ENCODE measurements at places on chromosomes 6 and 20. TPM values are rescaled to one million over a fixed set of nuclear protein-coding genes. Genes with fewer than 3 reads are reported as not detected.

The VGLL2 gene
- total RNA-seq, result not detected

DNA sequence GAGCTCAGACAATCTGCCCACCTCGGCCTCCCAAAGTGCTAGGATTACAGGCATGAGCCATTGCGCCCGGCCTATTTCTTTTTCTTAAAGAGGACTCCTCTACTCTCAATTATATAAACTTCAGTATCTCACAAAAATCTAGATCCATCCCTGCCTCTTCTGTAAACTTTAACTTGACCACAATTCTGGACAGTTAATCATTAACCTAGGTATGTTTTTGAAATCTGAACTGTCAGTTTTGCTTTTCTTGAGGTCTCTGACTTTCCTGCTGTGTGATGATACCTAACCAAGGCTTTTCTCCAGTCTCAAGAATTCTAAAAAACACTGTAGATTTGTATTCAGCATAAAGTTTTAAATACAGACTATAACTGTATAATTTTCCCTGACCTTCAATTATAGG lies 388.2 kb upstream of the SYNCRIP start:
- H3K36me3 ChIP-seq, result no peaks in the 10 kb centered on the region
- DNase-seq, result no peak
- H3K27ac ChIP-seq, result no peak overlapping the region

The MOG gene
- not detected for total RNA-seq

The ADGB gene
- total RNA-seq, result not detected

GRCh38 chr20:44776980-44777379 lies 31.3 kb downstream of the KCNK15 start:
- no peaks in the 10 kb centered on the region for H3K27me3 ChIP-seq
- DNase-seq, result no peak
- no peaks in the 10 kb centered on the region for H3K4me1 ChIP-seq
- H3K4me3 ChIP-seq, result no peak overlapping the region
- H3K27ac ChIP-seq, result no peak overlapping the region
